Esophagus squamous epithelium (tissue), 5 donors: ENCODE measurements at places on chromosomes 7 and 10.

GRCh38 chr10:81570349-81570748 lies 304.6 kb upstream of the NRG3 start:
- no peak for DNase-seq

DNA sequence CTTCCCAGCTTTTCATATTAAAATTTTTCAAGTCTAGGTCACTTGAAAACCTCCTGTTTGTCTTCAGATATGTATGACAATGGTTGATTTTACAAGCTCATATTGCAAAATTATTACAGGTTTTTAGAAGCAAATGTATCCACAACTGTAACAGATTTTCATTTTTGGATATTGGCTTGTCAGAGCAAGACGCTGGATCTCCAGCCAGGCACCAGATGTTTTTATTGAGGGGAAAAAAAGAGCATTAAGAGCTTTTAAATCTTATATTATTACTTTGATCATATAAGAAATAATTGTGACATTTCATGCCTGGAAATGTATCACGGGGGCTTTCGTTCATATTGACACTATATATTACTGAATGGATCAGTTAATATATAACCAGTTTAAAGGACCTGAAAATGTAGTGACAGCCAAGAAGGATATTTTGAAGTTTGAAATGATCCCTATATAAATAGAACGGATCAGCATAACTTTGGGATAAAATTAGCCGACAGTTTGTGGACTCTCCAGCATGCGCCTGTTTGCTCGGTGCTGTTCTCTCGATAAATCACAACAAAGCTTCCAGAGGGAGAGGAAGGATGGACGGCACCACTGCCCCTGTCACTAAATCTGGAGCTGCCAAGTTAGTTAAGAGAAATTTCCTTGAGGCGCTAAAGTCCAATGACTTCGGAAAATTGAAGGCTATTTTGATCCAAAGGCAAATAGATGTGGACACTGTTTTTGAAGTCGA lies at the start of gene ASB4:
TSS of gene ASB4 (plus strand) at position 553 of the 733 bp plus-strand sequence. CDS start at position 582, 29 bp downstream.
- no peak for DNase-seq

DNA sequence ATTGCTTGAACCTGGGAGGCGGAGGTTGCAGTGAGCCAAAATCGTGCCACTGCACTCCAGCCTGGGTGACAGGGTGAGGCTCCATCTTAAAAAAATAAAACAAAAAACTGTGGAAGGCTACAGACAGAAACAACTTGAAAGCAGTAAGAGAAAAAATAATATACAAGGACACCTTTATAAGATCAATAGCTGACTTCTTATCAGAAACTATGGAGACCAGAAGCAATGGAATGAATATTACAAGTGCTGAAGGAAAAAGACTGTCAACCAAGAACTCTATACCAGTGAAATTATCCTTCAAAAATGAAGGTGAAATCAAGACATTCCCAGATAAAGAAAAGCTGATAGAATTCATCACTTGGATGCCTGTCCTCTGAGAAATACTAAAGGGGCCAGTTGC lies 49.0 kb downstream of the RBAK start:
- DNase-seq: no peak

DNA sequence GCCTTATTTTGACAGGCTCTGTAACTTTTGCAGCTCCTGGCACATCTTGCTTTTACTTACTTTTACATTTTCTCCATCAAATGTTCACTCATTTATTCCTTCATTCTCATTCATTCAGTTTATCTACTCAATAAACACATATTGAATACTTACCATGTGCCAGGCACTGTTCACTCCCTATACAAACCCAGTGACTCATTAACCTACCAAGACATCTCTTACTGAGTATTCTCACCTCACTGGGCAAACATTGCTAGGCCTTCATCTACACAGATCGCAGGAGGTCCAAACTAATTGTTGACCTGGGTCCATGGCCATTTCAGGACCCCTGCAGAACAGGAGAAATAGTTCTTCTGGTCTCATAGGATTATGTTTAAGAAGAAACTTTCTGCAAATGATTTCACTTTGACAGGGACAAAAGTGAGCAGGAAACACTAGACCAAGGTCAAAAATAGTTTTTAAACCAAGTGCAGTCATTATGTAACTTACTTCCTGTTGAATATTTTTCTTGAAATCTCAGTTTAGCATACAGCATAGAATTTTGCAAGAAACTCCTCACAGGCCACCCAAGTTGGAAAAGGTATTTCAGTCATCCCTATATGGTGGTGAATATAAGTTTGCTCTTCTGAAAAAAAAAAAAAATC lies 17.6 kb downstream of the SLC26A4 start:
- DNase-seq: no peak

- DNase-seq: no peak
Measured at GRCh38 chr10:10617686-10618085, 400.0 kb upstream of the CELF2 start.

DNA sequence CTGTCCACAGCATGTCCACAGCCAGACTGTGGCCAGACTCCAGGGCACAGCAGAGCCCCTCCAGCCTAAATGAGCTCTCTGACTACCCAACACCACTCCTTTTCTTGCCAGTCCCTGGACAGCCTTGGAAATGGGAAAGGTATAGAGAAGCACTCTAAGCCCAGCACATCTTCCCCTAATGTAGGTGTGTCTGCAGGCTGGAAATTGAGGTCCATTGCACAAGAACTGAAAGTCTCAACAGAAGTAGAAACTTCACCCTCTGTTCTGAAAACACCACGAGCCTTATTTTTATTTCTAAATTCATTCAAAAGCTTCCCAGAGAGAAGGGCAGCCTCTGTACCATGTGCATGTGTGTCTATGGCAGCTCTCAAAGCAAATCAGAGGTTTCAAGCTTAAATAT lies 3.7 kb upstream of the KCNMA1 start:
- no peak for DNase-seq

DNA sequence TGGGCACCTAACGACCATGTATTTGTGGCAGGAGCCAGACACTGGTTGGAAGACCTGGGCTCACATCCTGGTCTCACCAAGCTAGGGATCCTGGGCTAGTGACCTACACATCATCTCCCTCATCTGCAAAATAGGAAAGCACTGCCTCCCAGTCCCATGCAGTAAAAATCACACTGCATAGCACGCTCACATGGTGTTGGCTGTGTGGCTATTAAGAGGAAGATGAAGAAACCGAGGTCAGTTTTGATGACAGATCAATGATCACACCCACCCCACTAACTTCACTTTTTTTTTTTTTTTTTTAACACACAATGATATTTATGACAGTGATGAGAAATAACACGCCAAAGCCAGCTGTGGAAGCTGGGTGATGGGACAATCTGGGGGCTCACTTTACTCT lies 146.5 kb downstream of the RNF216 start:
- DNase-seq: no peak

DNA sequence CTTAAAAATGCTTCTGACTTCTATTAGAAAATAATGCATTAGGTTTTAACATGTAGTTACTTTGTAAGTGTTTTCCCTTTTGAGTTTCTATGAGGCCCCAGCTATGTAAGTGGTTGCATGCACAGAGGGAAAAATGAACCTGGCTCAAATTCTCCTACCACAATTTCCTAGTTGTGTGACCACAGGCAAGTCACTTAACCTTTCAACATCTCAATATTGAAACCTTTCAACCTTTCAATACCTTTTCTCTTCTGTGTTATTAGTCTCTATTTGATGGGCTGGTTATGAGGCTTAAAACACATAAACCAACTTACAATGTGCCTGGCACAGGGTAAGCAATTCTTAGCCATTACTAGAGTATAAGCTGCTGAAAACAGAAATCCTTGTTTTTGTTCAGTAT lies 203.0 kb downstream of the KCND2 start:
- DNase-seq: no peak

- DNase-seq: no peak
Measured at GRCh38 chr7:100582041-100582579, 3.8 kb downstream of the LRCH4 start.

DNA sequence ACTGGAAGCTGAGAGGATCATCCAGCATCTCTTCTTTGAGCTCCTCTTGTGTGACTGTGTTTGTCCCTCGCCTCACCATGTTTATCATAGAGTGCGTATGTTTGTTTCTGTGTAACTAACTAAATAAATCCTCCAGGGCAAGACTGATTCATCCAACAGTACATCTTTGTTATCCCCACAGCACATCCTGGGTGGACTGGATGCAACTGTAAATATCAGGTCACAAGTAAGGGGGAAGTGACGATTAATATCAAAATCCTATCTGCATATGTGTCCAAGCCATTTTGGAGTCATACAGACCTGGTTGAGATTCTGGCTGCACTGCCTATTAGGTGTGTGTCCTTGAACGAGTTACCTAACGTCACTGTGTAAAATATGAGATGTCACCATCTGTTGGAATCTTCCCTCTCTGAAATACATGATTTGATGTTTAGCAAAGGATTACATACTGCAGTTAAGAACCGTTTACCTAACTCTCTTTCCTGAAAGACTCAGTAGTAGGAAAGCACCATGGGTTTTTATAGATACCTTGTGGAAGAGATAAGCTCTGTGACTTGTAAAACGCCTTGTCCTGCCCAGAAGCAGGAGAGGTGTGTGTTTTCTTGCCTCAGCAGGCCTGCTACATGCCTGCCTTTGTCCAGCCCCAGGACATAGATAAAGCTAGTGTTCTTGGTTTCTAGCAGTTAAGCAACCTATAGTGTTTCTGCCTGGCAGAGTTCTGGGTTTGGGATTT lies 25.8 kb downstream of the WBP1L start:
- DNase-seq: no peak

DNA sequence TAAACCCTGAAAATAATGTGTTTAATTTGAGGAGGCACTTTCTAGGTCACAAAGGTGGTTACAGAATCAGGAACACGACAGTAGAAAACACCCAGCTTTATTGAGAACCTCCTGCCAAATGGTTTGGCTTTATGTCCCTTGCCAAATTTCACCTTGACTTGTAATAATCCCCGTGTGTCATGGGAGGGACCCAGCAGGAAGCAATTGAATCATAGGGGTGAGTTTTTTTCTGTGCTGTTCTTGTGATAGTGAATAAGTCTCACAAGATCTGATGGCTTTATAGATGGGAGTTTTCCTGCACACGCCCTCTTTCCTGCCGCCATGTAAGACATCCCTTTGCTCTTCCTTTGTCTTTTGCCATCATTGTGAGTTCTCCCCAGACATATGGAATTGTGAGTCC lies 193.8 kb upstream of the KLF6 start:
- DNase-seq: no peak

GRCh38 chr7:40232242-40232893 lies 97.6 kb downstream of the SUGCT start:
- DNase-seq: no peak

DNA sequence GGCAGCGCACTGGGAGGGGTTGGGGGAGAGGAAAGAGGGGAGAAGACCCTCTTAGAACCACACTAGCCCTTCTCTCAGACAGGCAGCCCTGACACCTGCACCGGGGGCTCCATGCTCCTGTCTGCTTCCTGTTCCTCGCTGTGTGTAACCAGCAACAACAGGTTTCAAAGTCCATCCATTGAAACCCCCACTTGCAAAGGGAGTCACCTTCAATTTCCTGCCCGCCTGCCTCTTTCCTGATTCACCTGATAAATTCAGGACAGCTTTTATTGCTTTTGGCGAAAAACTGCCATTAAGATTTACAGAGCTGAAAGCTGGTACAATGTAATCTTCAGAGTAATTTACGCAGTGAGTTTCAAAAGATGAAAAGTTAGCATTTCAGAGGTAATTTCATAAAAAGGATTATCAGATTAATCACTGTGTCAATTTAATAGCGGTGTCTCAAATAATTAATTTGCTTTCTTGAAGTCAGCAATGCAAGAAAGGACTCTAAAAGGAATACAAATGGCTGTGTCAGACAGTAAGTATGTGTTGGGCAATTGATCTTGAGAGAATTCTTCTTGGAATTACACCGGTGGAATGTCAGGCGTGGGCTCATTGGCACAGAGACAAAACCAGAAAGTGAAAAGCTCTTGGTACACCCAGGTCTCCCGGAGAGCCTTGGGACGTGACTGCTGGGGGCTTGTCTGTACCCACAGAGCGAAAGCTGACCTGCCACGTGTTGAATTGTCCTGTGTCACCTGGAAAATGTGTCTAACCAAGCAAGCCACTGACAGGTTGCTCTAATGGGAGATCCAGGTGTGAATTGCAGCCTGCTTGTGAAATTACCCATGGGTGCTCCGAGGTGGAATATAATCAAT lies 60.7 kb downstream of the TMEM209 start:
- DNase-seq: no peak

GRCh38 chr7:14020339-14020900 lies 31.0 kb upstream of the ETV1 start:
- no peak for DNase-seq

DNA sequence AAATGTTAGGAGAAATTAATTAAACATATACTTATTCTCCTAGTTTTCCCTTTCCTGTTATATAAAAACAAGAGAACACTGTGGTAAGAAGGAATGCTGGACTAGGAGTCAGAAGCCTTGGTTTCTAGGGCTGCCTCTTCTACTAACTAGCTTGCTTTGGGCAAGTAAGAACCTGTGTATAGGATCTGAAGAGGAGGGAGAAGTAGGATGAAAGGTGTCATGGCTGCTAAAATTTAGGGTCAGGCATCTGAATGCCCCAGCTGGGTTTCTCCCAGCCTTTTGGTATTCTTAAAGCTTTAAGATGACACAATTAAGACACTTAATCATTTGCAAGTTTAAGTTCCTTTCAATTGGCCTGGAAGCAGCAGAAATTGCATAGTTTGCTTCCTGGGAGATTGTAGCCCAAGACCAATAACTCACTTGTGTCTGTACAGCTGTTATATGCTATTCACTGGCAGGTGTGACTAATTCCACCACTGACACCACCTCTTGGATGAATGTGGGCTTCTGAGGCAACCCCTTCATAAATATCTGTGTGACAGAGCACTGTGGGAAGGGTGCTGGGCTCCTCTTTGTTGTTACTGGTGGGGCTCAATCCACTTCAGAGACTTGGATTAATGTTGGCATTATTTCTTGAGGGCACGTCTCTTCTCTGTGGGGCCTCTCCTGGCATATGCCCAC lies 137.2 kb downstream of the LRMDA start:
- DNase-seq: no peak

GRCh38 chr7:133822001-133822641 lies 305.0 kb upstream of the LRGUK start:
- no peak for DNase-seq

GRCh38 chr7:149821191-149822148 lies 16.7 kb upstream of the ZNF862 start:
- no peak for DNase-seq

GRCh38 chr7:34155220-34155908 lies 250.0 kb downstream of the BMPER start:
- no peak for DNase-seq
